Hypothalamus (tissue), 51 donors: ENCODE measurements at places on chromosomes 2 and 18.
A peak's percentile ranks its signal among the peaks of the same experiment; 100 is the strongest.

GRCh38 chr2:98907385-98907784, 28.6 kb downstream of the CRACDL start:
- no peak for DNase-seq

GRCh38 chr2:218644721-218645120, 14.7 kb downstream of the ZNF142 start:
- no peak for DNase-seq

DNA sequence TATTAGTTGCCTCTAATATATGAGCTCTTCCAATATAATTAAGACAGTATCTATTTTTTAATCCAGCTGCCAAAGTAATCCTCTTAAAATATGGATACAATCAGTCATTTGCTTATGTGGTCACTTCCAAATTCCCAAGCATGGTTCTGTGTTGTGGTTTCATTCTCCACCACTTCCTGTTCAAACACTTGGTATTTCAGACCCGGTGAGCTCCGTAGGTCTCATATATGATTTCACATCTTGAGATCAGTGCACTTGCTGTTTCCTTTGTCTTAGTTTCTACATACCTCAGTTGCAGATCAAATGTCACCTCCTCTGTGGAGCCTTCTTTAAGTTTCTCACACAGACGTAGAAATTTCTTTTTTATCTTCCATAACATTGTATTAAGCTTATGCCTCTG, 254.2 kb downstream of the KCNS3 start:
- DNase-seq = no peak

DNA sequence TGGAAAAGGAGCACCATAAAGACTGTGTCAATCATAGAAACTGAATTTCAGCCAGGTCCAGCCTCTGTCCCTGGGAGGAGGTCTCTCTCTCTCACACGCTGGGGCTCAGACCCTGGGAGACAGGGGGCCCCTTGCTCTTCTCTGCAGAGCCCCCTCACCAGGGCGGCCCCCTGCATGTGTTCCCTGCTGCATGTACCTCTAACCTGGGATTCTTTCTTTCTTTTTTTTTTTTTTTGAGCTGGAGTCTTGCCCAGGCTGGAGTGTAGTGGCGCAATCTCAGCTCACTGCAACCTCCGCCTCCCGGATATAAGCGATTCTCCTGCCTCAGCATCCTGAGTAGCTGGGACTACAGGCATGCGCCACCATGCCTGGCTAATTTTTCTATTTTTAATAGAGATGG, 46.5 kb downstream of the TPO start:
- DNase-seq = no peak

DNA sequence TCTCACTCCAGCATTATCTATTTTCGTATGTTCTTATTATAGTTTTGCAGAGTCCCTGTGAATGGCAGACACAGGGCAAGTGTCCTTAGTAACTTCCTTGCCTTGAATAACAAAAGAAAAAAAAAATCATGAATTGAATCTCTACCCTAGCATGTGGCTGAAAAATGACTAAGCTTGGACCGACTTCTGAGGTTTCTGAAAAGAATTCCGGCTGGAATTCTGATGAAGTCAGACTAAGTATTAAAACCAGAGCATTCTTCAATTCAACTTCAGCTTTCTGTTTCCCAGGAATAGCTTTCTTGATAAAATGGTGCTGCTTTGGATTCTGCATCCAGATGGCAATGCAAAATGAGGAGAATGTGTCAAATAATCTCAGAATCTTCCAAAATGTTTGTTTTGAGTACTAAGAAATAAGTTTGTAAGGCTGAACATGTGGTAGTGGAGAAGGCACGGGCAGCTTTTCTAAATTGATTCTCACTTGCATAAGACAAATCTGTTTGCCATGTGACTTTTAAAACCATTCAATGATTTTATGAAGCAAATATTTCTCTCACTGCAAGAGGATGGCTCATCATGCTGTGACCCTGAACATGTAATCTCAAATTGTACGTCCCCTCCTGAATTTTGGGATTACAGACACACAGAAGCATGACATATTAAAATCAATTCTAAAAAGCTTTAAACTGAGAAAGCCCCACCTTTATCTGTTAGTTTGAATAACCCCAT, 1462.8 kb upstream of the LRRTM1 start:
- DNase-seq = no peak

DNA sequence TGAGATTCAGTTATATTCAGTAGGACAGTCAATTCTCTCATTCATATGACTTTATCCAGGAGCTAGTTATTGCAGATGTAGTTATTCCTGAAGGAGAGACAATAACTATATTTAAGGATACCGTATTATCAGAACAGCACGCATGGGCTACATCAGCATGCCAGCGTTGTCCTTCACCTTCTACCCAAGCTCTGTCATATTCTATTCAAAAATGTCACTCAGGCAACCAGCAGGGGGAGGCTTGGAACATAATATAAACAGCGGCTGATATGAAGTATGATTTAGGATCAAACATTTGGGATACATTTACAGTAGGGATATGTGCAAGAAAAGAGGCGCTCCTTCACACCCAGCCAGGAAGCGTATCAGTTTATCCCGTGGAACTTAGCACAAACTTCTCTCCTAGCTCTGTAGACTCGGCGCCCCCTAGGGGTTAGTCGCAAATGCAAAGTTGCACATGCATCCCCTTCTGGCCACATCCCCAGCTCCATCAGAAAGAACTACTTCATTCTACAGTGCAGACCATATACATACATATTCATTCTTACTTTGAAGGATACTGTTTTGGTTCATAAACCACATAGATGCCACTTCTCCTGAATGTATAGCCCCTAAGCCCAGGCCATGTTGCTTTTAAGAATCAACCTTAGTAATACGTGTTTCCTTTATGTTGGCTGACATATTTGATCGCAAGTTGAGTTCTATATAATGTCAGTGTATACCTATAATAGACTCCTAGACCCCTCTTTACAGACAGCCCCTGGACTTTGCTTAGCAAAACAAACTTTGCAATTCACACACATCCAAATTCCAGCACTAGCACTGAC, 759.4 kb downstream of the ADCYAP1 start:
- no peak for DNase-seq

GRCh38 chr18:35923939-35924684, 48.4 kb upstream of the RMP24 start:
- no peak for DNase-seq

GRCh38 chr2:205169464-205169863, 512.8 kb upstream of the NRP2 start:
- no peak for DNase-seq

- no peak for DNase-seq
Measured at GRCh38 chr2:175355246-175355645, 173.7 kb upstream of the ATP5MC3 start.

GRCh38 chr18:24629921-24630320, 169.5 kb downstream of the HRH4 start:
- DNase-seq = no peak

- DNase-seq = no peak
Measured at GRCh38 chr18:59052965-59053820, 86.5 kb upstream of the SEC11C start.

DNA sequence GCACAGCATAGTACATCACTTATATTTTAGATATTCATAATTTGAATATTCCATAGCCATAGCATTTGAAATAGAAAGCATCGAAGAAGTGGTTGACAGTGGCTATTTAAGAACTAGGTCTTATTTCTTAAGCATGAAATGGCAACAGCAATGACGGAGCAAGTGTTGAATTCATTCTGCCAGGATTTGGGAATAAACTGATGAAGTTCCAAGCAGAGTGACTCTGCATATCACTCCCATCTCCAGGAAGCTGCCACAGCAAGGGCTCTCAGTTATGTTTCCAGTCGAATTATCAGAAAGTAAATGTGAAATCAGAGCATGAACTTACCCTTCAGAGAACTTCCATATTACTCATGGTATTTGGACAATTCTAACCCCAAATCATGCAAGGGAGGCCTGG, 208.1 kb downstream of the IKZF2 start:
- DNase-seq = no peak

DNA sequence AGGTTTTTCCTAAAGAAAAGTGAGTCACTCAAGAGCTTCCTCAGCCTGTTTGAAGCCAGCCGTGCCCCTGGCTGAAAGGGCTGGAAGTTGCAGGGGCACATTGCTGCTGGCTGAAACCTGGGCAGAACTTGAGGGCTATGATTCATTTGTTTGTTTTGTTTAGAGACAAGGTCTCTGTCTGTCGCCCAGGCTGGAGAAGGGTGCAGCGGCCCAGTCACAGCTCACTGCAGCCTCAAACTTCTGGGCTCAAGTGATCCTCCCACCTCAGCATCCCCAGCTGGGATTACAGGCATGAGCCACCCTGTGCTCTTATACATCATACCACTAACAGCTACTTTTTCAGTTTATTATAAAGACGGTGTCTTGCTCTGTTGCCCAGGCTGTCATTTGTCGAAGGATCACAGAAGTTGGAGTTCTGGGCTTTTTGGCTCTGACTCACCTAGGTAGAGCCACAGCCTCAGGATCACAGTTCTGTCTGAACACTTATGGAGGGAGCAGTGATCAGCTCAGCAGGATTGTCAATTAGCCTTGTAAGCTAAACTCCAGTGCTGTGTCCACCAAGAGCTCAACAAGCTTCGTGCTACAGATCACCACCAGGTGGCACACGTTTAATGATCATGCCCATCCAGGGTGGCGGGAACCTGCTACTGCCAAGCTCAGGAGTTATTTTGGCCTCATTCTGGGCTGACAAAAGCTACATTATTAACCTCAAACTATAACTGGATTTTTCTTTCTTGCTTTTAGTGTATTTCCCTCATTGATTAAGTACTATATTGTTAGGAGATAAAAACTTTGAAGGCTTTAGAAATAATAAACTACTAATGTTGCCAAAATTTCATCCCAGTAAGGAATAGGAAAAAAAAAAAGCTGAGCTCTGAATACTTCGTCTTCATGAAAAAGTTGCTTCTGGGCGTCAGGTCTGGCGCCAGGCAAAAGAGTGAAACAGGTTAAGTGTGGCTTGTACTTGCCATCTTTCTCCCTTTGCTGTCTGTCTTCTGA, 57.9 kb downstream of the ARHGEF33 start:
- DNase-seq = peak; percentile 33

DNA sequence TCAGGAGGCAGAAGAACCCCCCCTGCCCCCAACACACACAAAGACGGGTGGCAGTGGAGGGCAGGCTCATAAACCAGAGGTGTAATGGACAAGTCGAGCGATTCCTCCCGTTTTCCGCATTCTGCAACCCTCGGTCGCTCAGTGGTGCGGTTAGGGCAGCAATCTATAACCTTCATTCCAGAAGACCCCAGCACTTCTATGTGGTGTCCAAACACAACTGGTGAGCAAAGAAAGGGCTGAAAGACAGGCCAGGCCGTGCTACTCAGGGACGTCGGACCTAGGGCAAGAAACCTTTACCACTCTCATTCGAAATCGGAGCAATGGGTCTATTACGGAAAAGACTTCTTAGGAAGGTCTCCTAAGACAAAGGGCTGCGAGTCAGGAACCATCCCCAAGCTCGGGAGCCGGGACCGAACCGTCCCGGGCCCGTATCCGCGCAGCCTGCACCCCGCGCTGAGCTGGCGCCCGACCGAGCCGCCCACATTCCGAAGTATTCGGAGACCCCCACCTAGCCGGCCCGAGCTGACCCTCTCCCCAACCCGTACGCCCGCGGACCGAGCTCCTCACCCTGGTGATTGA, 568 bp downstream of the ARL5A start:
- peak; percentile 57 for DNase-seq
